ENCODE measurements at places on chromosomes 2 and 18.
A peak's percentile ranks its signal among the peaks of the same experiment; 100 is the strongest.

GRCh38 chr2:71682341-71682740, 229.0 kb downstream of the DYSF start:
- no peak for DNase-seq

GRCh38 chr2:117087535-117088291, 726.8 kb upstream of the DDX18 start:
- no peak for DNase-seq

GRCh38 chr2:175769200-175769599, 232.9 kb downstream of the LNPK start:
- DNase-seq = no peak

DNA sequence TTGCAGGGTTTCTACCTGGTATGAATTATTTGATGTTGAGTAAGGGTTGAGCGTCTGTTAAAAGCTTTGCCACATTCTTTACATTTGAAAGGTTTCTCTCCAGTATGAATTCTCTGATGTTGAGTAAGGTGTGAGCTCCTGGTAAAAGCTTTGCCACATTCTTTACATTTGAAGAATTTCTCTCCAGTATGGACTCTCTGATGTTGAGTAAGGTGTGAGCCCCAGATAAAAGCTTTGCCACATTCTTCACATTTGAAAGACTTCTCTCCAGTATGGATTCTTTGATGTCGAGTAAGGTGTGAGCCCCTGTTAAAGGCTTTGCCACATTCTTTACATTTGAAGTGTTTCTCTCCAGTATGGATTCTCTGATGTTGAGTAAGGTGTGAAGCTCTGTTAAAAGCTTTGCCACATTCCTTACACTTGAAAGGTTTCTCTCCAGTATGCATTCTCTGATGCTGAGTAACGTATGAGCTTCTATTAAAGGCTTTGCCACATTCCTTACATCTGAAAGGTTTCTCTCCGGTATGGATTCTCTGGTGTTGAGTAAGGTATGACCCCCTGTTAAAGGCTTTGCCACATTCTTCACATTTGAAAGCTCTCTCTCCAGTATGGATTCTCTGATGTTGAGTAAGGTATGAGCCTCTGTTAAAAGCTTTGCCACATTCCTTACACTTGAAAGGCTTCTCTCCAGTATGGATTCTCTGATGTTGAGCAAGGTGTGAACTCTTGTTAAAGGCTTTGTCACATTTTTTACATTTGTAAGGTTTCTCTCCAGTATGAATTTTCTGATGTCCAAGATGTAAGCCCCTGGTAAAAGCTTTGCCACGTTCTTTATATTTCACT, 27.1 kb downstream of the ZNF519 start:
- DNase-seq = no peak

DNA sequence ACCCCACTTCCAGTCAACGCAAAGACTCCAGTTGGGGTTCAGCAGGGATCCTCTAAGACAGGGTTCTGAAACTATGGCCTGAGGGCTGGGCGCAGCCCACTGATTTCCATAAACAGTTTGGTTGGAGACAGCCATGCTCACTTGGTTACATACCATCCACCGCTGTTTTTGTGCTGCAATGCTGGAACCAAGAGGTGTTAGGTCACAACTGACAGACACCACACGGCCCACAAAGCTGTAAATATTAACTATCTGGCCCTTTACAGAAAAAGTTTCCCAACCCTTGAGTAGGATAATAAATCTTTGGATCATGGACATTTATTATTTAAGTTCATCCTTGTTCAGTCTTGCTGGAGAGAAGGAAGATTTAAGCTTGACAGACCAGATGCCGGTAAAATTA, 8.4 kb upstream of the CD226 start:
- DNase-seq = no peak

- peak; percentile 28 for DNase-seq
These were observed 58.0 kb upstream of the ARL5A start for GRCh38 chr2:151886241-151886640.

DNA sequence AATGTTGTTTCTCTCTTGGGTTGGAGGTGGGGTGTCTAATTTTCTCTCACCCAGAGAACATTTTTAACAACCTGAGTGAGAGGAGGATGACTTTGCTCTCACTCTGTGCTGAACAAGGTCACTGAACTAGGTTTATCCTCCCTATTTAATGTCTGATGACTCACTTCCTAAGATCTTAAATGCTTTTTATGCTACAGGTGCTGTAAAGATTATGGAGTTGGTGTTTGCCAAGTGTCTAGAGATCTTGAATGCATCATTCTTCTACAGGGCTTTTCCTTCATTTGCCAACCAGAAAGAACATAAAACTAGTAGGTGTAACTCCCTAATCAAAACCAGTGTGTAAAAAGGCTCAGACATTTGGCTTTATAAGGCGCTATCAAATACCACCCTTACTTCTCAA, 350.5 kb upstream of the ETAA1 start:
- DNase-seq = no peak

- DNase-seq = no peak
These were observed 798.5 kb downstream of the TRIB2 start for GRCh38 chr2:13515254-13515653.

GRCh38 chr2:206981739-206982340, 42.5 kb downstream of the CPO start:
- DNase-seq = peak; percentile 82

DNA sequence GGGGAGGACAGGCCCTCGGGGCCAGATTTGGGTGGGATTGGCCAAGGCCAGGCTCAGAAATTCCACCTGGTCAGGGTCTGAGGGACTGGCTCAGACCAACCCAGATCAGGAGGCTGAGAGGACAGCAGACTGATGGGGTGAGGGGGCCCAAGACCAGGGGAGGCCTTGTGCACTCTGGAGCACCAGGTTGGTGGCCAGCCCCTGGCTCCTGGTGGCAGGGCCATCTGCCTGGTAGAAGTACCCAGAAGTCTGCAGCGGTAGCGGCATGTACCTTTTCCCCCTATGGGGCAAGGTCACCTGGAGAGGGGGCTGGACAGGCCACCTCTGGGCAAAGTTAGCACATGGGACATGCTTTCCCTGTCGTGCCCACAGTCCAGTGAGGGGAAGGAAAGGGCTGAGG, 21.2 kb upstream of the ODC1 start:
- no peak for DNase-seq

DNA sequence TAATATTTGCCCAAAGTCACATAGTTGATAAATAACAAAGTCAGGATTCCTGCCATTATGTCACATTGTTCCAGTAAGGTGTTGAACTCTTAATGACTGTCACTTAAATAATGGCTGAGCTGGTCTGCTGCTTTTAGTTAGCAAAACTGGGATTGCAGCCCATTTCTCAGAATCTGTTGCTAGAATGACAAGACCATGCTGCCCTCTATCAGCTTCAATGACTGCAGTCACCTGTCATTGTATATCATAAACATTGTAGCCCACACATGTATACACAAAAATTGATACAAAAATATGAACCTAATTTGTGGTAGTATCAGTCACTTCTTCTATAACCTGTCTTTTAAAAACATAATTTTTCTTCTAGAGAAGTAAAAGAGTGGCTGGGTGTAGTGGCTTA, 121.1 kb downstream of the FAM161A start:
- DNase-seq = no peak

GRCh38 chr18:26745288-26746181, 120.0 kb downstream of the AQP4 start:
- no peak for DNase-seq

DNA sequence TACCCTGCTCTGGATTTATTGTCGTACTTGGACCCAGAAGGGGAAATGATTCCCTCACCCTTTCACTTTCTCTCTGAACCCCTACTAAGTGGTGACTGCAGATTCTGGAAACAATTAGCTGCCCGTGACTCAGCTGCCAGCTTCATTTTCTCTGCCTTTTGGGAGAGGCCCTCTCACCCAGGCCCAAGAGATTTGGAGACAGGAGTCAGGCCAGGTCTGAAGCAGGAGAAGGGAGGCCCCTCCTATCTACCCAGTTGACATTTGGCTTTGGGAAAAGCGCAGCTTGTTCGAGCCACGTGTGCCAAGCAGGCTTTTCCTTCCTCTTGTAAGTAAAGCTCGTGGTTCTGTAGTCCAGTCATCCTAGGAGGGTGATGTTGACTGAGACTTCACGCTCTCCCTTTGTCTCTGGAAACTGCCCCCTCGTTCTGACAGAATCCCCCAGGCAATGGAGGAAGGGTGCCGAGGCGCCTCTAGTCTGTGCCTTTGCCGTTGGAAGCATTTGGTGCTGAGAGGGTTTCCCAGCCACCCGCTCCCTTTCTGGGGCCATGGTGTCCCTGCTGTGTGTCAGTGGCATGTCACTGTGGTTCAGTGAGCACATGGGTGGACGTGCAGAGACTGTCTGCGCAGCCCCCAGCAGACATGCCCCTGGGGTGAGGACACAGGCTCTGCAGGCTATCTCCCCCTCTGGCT, 8.6 kb downstream of the OXER1 start:
- no peak for DNase-seq
